ENCODE measurements at places on chromosomes 1 and 21.

- DNase-seq: no peak
These were observed 19.9 kb downstream of the CRYAA start for GRCh38 chr21:43188592-43189210.

GRCh38 chr1:68330391-68330790 lies 98.1 kb upstream of the WLS start:
- no peak for DNase-seq

DNA sequence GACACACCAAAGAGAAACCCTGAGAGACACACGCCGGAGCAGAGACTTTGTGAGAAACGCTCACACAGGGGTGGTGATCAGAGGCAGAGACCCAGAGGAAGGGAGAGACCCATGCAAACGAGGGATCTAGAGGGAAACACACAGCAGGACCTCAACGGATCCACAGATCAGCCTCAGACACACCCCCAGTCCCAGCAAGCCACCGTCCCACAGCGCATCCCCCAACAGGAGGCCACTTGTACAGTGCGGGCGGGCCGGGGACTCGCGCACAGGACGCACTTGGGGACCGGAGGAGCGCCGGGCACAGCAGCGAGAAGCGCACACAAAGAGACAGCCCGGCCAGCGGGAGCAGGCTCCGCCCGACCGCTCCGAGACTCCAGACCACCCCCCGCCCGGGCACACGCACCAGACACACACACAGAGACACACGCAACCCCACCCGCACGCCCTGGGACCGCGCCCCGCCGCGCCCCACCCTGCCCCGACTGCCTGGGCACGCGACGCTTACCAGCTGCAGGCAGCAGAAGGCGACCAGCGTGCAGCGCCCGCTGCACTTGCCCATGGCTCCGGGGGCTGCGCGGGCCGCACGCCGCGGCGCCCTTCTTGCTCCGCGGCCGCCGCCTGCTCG lies 587 bp downstream of the NKAIN1 start:
- no peak for DNase-seq

- DNase-seq: no peak
These were observed 11.6 kb downstream of the UMODL1 start for GRCh38 chr21:42082501-42083360.

DNA sequence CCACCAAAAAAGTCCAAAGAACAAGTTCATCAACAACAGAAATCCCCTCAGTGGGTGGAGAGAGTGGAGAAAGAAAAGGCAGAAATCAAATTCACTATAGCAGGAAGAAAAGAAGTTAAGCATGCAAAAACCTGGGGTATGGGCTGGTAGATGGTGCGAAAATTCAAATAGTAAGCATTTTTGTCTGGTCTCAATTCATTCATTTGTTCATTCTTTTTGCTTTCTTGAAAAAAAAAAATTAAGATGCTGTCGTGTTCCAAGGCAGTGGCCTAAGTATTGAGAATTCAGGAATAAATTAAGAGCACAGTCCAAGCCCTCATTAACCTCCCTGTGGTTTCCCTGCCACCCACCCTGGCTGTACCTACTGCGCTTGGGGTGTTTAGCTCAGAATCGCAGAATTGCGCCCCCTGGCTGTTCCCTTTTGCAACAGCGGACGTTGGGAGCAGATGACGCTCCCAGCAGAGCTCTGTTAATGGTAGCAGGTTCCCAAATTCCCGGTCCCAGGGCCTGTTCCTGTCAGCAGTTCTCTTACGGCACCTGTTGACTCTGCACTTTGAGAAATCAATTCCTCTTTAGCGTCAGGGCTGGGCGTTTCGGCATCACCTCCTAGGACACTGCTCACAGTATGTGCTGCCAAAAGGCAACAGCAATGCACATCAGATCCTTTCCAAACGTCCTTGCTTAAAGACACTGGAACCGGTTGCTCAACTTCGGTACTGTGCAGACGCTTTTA lies 34.0 kb upstream of the SSX2IP start:
- no peak for DNase-seq

DNA sequence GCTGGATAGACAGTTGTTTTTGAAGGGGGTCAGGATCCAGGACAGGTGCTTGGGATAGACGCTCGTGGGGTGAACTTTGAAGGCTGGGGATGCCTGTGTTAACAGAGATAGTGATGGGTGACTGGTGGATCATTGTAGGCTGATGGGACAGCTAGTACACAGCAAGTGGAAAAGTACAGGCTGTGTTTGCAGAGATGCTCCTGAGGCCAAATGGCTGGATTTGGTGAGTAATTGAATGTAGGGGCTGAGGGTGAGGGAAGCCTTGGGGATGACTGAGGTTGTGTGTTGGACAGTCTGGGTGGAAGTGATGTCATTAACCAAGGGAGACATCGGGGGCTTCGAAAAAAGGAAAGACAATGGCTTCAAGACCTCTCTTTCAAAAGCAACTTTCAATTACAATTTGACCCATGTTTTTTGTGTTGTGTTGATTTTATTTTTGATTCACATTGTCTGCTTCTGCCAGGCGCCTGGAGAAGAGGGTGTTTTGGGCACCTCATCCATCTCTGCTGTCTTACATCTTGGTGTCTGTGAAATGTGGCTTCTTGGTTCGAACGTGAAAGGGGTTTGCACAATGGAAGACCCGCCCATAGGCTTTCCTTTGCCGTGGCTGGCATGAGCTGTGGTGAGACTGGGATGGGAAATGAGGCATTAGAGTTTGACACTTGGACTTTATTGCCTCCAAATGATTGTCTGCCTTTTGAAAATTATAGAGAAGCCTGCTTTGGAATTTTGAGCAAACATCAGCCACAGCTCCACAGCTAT lies 147.5 kb downstream of the FOXD2 start:
- DNase-seq: no peak

DNA sequence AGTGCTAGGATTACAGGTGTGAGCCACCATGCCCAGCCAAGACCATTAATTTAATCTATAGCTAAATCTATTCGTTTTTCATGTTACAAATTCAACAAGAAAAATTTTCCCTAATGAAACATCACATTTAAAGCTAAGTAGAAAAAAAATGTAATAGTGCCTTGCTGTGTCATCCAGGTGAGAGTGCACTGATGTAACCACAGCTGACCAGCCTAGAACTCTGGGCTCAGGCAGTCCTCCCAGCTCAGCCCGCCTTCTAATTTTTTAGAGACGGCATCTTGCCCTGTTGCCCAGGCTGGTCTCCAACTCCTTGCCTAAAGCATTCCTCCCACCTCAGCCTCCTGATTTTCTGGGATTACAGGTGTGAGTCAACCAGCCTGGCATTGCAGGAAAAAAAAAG lies 109.0 kb downstream of the PPIAL4G start:
- no peak for DNase-seq

DNA sequence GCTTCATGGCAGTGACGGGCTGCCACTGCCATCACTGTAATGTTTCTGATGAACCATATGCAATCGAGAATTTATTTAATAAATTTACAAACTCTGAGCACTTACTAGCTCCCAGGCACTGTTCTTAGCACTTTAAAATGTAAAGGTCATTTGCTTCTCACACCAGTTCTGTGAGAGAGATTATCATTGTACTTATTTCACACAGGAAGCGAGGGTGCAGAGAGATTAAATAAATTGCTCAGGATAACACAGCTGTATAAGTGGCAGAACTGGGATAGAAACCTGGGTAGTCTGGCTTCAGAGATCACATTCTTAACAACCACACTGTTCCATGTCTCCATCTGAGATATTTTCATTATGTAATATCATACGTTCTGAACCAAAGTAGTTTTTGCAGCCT lies 119.9 kb downstream of the MAST2 start:
- no peak for DNase-seq

GRCh38 chr1:85321237-85321964 lies 45.0 kb upstream of the BCL10 start:
- peak; percentile 18 for DNase-seq

DNA sequence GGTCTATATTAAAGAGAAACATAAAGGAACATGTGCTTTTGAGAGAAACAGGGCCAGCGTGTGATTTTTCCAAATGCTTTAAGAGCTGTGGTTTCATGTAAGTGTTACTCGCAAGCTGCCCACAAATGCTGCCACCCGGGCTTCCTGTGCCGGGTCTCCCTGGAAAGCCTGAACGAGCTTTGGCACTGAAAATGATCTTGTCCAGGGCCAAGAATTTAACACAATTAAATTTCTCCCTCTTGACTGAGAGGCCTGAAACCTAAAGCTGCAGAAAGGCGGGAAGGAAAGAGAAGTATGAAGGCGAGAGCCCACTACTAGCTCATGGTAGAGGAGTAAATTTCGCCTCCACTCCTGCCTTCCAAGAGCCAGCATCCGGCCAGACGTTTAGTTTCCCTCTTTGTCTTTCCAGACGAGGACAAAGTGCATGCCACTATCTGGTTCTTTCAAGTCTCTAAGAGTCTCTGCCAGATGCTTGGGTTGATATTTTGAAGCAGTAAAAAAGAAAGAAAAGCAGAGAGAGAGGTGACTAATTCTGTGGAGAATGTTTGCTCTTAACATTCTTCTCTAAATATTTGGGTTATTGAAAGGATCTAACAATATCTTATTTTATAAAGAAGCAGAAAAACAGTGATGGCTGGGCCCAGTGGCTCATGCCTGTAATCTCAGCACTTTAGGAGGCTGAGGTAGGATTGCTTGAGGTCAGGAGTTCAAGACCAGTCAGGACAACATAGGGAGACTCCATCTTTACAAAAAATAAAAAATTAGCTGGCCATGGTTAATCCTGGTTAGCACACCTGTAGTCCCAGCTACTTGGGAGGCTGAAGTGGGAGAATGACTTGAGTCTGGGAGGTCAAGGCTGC lies 100.0 kb upstream of the HNRNPU start:
- DNase-seq: no peak

- DNase-seq: no peak
These were observed 14.3 kb downstream of the RUSC1 start for GRCh38 chr1:155334962-155335361.

DNA sequence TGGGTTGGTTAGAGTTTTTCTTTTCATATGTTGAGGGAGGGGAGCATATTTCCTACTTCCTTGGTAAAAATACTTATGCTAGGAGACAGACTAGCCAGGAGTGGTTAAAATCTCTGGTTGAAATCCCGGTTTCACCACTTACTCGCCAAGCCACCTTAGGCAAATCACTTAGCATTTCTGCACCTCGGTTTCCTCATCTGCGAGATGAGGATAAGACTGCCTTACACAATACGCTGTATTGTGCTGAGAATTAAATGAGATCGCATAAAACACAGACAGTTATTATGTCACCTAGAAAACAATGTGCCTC lies 1.4 kb downstream of the IFFO2 start:
- DNase-seq: no peak

- DNase-seq: no peak
These were observed 17.7 kb upstream of the ZSCAN20 start for GRCh38 chr1:33454646-33455282.

DNA sequence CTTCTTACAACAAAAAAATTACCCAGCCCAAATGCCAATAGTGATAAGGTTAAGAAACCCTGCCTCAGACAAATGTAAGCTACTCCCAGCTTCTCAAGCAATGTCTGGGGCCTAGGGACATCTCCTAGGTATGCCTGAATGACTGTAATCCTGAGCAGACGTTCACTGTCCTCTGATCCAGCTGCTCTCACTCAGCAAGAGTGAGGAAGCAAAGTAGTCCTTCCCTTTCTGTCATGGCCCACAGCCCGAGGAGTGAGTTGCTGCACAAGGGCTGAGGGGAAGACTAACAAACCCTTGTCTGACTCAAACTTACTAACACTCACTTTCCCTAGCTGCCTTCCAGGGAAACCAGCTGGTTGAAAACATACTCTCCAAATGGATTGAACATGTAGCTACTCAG lies 124.9 kb upstream of the TNFSF4 start:
- DNase-seq: no peak

GRCh38 chr1:247357052-247357780 lies 25.5 kb upstream of the ZNF496 start:
- no peak for DNase-seq

DNA sequence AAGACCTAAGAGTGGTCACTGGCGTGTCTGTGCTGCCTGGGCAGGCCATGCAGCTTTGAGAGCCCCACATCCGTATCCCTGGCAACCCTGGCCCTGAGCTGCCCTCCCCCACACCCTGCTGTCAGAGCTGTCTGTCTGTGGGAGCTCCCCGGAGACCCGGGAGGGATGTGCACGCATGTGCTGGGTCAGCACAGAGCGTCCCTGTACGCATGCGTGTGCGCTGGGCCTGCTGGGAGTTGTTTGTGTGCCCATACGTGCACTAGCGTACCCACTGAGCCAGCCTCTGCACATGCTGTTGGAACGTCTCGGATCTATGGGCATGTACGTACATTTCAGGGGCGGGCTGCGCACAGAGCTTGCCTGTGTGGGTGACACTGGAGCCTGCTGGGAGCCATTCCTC lies 89.3 kb downstream of the EPHB2 start:
- no peak for DNase-seq

GRCh38 chr1:93426181-93426580 lies 21.7 kb upstream of the FNBP1L start:
- no peak for DNase-seq

DNA sequence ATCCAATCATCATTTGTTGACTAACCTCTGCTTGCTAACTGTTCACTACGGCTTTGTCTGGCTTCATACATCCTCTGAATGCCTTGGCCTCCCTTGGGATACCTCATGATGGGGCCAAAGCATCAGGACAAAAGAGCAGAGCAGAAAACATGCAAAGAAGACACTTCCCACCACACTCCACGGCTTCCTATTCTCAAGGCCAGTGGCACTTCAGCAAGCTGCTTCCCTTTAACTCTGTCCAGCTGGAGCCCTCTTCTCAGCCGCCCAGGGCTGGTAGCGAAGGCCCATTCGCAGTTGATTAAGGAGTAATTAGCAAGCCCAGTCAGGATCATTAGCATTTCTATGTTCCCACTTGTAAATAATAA lies 224.3 kb upstream of the FGGY start:
- no peak for DNase-seq

- DNase-seq: no peak
These were observed 101.3 kb upstream of the C1orf21 start for GRCh38 chr1:184285401-184286087.

DNA sequence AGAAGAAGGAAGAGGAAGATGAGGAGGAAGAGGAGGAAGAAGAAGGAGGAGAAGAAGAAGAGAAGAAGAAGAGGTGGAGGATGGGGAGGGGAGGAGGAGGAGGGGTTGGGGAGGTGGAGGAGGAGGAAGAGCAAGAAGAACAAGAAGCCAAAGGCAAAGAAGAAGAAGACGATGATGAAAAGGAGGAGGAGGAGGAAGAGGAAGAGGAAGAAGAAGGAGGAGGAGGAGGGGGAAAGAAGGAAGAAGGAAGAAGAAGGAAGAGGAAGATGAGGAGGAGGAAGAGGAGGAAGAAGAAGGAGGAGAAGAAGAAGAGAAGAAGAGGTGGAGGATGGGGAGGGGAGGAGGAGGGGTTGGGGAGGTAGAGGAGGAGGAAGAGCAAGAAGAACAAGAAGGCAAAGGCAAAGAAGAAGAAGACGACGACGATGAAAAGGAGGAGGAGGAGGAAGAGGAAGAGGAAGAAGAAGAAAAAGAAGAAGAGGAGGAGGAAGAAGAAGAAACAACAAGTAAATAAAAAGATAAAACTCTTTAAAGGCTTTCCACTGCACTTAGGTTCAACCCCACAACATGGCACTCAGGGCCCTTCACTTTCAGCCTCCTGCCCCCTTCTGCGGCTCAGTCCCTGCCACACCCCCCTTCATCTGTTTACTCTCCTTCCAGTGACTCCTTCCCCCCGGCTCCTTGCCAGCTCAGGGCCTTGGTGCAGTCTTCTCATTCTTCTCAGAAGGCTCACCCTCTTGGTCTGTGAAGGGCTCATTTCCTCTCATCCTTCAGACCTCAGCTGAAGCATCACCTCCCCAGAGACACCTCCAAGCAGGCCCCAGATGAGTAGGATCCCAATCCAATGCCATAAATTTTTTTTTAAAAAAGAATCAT lies 114.0 kb downstream of the KCNN3 start:
- no peak for DNase-seq

GRCh38 chr1:244095529-244095911 lies 44.4 kb downstream of the ZBTB18 start:
- DNase-seq: no peak

GRCh38 chr1:57796616-57797015 lies 372.8 kb upstream of the DAB1 start:
- no peak for DNase-seq

Measured in HL-60 (cell line).